T follicular helper cell (primary cell): ENCODE measurements at places on chromosomes 3 and 15.

GRCh38 chr3:172317984-172318383 lies 130.3 kb downstream of the GHSR start:
- DNase-seq: no peak

- DNase-seq: no peak
Observed at GRCh38 chr3:10495003-10495402, 10.4 kb downstream of the ATP2B2 start.

- no peak for DNase-seq
Observed at GRCh38 chr3:33313331-33313730, 36.1 kb downstream of the FBXL2 start.

DNA sequence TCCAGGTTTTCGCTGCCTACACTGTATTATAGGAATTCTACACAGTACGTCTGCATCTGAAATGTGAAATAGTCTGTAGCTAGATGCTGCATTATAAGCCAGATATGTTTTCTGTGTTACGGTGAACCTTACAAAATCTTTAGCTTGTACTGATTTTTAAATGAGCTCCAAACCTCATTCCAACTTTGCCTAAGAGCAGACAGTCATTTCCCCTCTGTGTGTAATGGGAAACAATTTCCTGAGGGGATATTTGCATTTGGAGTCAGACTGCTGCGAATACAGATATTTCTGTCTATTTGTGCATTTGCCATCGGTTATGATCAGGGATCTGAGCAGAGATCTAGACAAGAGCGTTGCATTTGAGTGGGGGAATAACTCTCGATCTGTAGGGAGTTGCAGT lies 37.5 kb downstream of the ARNT2 start:
- no peak for DNase-seq

- DNase-seq: no peak
Observed at GRCh38 chr3:9700536-9700935, 3.1 kb upstream of the CPNE9 start.

DNA sequence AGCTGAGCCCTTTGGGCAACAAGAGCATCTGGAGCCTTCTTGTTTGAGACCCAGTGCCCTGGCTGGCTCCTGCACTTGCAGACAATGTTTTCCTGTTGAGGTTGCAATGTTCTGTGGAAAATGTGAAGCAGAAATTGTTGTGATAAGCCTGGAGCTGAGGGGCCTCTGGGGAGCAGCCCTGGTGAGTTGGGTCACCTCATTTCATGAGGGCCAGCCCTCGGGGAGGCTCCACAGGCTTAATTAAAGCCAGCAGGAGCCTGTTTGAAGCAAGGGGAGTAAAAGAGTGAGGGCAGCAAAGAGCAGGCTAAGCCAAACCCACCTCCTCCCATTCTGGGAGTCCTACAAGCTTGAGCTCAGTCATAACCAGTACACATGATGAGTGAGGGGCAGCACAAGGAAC lies 154.3 kb downstream of the ALDH1A2 start:
- DNase-seq: no peak

DNA sequence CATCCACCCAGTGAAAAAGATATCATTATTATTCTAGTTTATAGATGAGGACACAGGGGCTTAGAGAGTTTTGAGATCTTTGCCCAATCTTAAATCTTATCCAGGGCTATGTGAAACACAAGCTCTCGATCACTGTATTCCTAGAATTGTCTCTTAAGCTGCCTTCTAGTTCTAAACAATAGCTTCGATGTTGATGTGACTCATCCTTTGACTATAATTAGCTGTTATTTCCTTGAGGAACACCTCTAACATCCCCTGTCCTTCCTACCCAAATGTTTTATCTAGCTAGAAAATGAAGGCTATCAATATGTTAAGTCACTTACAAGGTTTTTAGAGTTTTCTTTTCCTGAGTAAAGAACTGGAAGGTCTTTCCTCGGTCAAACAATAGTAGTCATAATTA lies 83.1 kb upstream of the STAC start:
- DNase-seq: no peak

DNA sequence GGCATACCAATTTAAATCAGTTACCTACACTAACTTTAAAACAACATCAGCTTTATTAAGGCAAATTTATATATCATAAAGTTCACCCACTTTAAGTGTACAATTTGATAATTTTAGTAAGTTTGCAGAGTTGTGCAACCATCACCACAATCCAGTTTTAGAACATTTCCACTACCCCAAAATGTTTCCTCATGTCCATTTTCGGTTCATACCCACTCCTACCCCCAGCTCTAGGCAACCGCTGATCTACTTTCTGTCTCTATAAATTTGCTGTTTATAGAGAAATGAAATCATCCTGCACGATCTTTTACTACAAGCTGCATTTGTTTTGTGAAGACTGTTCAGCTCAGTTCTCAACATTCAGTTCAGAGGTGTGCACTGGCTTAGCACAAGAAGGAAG lies 31.5 kb upstream of the FAM81A start:
- DNase-seq: no peak

DNA sequence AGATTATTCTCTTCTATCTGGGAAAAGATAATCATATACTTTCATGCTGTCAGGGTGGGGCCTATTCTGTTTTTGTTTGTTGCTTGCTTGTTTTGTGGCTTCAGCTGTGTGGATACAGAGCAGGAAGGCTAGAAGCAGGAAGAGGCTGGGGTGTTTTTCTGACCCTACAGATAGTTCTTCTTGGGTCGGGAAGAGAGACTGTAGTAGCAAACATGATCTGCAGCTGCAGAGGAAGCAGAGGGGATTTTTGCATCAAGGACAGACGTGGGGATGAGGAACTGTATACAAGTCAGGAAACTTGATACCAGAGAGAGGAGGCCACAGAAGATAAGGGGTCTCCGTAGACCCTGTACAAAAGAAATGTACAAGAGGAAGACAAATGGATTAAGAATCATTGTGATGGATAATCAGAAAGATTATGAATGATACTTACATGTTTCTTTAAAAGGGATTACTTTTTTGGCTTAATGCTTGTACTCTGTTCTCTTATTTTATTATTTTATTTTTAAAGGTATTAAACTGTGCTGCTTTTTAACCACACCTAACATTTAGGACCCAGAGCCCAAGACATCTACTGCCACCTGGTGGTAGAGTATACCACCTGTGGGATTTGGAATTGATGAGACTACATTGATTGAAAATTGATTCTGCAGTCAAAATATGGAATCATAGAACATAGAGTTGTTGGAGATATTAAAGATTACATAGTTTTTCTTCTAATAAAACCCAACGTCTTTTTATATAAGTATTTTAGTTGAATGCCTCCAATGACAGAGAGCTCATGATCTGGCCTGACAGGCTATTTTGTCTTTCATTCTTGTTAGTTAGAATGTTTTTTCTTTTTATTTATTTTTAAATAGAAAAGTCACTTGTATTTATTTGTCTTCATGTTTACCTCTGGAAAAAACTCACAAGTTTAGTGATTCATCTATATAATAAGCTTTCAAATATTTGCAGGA lies 87.3 kb upstream of the ROPN1 start:
- DNase-seq: no peak

DNA sequence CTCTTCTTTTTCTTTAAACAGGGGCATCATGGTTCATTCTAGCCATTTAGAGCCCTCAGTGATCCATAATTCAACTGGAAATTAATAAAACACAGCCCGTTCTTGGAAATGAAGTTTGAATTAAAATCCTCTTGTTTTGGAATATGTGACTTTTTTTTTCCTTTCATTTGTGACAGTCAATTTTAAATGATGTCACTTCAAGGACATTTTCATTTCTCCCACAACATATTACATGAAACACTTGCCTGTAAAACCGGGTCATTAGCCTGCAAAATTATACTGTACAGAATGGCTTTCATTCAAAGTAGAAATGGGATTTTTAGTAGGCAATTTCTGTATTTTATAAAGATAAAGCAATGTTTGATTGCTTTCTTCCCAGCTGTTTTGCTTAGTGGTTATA lies 789 bp upstream of the SEMA6D start:
- no peak for DNase-seq

- DNase-seq: no peak
Observed at GRCh38 chr3:48038971-48039481, 22.8 kb upstream of the MAP4 start.

DNA sequence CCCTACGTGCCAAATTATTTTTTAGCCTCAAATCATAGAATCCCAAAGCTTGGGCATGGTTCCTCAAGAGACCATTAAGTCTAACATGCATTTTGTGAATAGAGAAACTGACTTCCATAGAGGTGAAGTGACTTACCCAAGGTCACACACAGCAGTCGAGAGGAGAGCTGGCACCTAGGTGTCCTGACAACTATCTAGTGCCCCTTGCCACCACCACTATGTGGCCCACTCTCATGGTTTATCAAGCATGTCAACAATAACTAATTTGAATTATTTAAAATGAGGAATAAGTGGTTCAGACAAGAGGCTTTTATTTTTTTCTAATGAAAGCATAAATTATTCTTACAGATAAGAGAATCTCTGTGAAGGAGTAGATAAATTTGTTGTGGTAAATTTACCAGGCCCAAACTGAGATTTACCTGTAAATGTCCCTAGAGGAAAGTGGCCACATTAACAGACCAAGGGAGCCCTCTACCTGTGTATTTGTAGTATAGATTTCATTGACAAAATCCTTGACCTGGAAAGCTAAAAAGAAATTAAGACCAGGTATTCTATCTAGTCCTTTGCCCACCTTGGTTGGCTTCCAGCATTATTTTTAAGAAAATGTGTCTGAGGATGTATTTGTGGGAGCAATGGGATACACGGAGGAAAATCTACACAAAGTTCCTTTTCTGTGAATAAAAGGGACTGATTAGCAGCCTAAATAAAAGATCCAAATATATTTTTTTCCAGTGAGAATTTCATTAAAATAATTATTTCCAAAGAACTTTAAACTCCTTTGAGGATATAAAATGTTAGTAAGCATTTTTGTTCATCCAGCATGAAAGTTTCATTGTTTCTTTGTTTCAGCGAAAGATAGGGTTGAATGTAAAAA lies 49.1 kb downstream of the IQCH start:
- peak; percentile 8 for DNase-seq

DNA sequence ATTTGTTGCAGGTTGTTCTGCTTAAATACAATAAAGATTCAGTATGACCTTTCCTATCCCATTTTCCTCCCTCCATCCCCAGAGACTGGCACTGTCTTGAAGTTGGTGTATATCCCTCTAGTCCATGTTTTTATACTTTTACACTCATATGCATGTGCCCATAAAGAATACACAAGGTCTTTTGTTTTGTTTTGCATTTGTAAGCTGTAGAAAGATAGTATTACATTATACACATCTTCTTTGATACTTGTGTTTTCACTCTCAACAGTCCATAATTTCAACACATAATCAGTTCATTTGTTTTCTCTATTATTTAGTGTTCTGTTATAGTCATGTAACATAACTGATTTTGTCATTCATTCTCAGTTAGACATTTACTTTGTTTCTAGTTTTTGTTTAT lies 88.7 kb upstream of the AADACL2 start:
- no peak for DNase-seq
